ENCODE measurements at places on chromosomes 11 and 22.

DNA sequence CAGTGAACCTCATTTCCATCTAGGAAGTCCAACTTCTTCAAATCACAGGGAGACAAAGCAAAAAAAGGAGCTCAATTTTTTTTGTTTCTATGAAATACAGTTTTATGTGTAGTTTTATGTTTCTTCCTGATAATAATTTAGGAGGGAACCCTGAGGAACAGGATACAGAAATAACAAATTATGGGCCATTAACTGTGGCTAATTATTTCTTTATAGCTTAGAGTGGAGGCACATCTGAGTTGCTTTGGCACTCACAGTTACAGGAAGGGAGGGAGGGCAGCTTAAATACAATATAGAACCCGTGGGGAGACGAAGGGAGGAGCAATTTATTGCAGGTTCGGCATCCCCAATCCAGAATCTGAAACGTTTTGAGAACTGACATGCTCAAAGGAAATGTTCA lies 37.1 kb upstream of the HORMAD2 start:
- no peak for DNase-seq

DNA sequence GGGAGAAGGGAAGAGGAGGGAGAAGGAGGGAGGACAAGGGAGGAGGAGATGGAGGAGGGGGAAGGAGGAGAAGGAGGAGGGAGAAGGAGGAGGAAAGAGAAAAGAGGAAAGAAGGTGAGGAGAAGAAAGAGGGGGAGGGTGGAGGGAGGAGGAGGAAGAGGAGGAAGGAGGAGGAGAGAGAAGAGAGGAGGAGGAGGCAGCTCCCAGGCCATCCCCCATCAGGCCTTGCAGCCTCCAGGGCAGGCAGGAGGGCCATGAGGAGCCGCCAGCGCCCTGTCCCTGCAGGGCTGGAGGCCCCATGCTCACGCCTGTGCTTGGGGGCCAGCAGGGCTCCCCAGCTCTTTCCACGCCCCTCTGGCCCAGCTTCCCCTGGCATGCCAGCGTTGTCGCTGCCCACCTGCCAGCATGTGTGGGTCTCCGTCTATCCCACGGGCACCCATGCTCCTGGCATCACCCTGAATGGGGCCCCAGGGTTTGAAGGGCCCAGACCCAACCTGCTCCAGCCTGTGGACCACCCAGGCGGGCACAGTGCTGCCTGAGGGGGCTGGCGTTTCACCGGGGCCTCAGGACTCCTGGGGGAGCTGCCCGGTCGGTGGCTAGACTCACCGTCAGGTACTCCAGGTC lies 5.2 kb downstream of the TSPAN32 start:
- DNase-seq = no peak

DNA sequence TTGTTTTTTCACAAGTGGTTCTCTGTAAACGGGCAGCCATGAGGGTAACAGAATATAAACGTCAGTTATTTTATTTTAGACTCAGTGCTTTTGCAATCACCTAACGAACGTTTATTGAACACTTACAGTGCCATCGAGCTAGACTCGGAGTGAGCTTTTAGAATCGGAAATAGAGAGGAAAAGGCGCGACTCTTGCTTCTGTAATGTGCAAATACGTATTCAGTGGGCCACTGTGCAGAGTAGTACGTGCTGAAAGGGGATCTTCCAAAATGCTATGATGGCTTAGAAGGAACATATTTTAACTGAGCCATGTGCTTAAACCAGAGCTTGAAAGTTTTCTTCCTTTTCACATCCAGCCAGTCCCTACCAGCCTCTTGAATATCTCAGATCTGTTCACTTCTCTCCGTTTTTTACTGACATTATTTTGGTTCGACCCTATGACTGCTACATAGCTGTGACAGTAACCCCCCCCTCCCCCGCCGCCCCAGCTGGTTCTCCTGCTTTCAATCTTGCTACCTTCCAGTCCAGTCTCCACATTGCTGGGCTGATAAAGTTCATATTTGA lies 468 bp downstream of the DDIAS start:
- DNase-seq = no peak

GRCh38 chr22:37025500-37026070 lies 6.0 kb downstream of the MPST start:
- no peak for DNase-seq

- no peak for DNase-seq
Observed at GRCh38 chr22:26927821-26928220, 270.4 kb downstream of the MIAT start.

- DNase-seq = no peak
Observed at GRCh38 chr11:59226396-59226795, 13.7 kb upstream of the MPEG1 start.

- DNase-seq = no peak
Observed at GRCh38 chr11:23585416-23586104, 725.3 kb upstream of the CCDC179 start.

- DNase-seq = no peak
Observed at GRCh38 chr11:503179-503981, 3.7 kb downstream of the RNH1 start.

GRCh38 chr11:69539416-69540117 lies 58.1 kb downstream of the LINC01488 start:
- DNase-seq = no peak

DNA sequence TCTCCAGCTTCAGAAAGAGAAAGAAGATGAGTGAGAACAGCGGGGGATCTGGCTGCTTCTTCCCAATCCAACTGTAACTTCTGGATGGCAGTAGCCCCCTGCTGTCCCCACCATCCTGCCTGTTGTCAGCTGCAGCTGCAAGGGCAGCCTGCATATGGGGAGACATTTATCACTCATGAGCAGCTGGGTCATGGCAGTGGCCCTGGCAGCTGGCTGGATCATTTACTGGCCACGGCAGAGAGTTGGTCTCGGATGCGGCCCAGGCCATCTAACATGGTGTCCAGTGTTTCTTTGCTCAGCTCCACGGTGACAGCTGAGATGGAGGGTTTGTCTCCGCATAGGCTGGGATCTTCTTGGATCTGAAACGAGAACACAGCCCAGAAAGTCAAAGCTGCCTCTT lies 14.8 kb downstream of the COMMD9 start:
- no peak for DNase-seq

DNA sequence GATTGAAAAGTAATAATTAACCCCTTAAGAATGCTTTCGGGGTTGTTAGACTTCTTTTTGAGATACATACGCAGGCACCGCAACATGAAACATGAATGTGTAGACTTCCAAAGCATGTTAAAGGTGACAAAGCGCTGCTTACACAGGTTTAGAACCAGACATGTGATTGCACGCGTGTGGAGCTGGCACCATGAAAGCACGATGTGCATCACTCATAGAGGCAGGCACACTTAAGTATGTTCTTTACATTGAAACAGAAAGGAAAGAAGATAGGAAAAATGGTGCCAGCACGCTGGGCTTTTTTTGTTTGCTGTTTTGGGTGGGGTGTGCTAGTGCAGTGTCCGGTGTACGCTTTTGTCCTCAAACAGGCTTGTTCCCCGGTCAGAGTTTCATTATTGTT lies 83.6 kb upstream of the PPARA start:
- DNase-seq = no peak

DNA sequence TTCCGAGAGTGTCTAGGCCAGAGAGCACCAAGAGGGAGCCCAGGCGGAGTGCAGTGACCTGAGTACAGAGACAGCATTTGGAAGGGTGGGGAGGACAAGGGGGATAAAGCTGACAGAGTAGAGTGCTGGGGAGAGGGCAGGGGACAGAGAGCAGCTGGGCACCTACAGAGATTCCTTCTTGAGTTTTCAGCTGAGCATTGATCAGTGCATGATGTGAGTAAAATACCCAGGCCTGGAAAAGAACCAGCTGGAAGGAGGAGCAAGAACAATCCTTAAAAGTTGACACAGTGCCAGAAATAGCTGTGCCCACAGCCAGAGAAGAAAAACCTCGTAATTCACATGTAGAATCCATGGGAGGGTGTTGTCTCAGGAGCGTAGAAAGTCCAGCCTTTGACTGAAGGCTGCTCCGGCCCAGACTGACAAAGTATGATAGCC lies 33.9 kb upstream of the PANX2 start:
- no peak for DNase-seq

DNA sequence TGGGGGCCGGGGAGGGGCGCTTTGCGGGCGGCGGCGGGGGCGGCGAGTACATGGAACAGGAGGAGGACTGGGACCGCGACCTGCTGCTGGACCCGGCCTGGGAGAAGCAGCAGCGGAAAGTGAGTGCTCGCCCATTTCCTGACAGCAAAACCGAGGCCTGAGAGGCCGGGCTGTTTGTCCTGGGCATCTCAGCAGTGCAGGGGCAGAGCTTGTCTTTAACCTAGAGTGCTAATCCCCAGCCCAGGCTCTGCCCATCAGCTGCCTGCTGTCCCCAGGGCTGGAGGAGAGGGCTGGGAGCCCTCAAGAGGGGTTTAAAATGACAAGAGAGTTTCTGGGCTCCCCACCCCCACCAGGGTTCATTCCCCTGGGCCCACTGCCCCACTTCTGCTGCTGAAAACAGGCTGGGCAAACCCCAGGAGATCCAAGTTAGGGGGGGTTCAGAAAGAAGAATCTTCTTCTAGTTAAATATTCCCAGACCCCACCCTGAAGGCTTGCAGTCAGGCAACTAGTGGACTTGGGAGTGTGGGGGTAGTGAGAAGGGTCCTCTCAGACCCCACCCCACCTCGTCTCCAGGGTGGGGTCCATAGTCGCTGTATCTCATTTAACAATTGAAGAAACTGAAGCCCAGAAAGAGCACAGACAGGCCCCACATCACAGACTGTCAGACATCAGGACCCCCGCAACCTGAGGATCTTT lies 411 bp downstream of the ACTN3 start:
- no peak for DNase-seq

DNA sequence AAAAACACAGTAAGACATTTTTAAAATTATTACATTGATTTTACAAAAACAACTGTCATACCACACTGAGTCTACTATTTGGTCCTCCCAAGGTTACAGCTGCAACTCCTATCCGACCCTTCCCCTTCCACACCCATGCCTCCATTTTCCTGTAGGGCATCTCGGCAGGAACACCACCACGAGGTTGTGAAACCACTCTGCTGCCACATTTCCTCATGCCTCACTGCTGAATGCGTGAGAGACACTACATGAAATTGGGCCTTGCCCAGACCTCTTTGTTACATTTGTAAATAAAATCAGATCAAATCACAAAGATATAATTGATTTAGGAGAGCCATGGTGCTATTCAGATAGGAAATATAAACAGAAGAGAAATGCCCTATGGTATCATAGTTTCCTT lies 2.0 kb downstream of the ARHGAP32 start:
- DNase-seq = no peak

- no peak for DNase-seq
Observed at GRCh38 chr11:19874266-19874665, 161.6 kb downstream of the NAV2 start.

- no peak for DNase-seq
Observed at GRCh38 chr22:37145180-37146050, 4.3 kb downstream of the IL2RB start.

DNA sequence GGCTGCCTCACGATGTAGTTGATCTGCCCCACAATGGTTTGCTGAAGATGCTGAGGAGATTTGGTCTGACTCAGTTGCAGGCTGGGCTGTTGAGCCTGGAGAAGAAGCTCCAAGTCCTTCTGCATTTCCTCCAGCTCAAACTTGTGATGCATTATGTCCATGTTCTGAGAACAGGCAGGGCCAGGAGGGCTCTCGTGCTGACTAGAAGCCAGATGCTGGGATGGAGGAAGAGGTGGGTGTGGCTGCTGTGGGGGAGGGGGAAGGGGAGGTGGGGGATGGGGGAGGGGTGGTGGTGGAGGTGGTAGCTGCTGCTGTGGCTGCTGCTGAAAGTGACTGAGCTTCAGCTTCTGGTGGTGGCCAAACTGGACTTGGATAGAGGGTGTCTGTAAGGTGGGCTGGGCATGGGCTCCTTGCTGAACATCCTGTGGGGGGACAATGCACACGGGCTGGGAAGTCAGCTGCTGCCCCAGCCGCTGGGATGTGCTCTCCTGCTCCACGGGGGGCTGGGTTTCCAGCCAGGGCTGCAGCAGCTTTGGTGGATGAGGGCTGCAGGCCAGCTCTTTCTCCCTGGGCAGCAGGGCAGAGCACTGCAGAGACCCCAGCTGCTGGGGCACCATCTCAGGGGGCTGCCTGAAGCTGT lies 42.1 kb downstream of the TRIM66 start:
- no peak for DNase-seq

DNA sequence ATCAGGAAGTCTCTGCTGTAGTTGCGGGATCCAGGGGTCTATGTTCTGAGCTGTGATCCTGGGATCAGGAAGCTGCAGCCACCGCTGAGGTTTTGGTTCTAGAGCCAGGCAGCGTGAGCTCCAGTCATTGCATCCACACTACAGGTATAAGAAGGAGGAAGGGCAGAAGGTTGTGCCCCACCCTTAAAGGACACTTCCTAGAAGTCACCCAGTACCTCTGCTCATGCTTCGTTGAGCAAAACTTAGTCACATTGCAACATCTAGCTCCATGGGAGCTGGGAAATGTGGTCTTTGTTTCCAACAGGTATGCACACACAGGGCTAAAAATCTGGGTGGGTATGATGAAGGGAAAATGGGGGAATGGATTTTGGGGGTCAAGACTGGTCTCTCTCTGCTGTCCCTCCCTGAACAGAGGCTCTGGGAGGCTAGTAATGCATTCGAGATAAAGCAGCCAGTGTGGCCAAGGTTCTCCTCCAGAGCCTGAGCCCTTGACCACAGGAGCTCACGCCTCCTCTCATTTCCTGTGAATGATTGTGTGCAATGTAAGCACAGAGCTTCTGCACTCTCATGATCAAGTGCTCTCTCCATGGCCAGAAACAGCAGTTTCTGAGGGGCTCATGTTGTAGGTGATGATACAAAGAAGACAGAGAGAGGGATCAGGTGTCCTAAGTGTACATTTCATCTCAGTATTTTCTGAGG lies 86.8 kb upstream of the OR4B1 start:
- no peak for DNase-seq

DNA sequence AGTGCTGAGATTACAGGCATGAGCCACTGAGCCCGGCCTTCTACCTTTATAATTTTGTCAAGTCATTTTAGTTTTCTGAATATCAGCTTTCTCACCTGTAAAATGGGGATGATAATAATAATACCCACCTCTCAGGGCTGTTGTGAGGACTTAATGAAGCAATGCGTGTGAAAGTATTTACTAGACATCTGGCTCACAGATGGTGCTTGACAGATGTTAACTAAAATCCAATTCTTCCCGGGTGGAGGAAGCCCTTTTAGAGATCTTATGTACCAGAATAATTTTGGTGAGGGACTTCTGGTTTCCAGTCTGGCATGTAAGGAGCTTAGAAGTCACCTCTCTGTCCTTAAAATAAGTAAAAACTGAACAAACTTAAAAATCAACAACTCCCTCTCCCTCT lies 43.7 kb upstream of the NUP160 start:
- no peak for DNase-seq

GRCh38 chr11:100932474-100933100 lies 197.0 kb downstream of the PGR start:
- no peak for DNase-seq

DNA sequence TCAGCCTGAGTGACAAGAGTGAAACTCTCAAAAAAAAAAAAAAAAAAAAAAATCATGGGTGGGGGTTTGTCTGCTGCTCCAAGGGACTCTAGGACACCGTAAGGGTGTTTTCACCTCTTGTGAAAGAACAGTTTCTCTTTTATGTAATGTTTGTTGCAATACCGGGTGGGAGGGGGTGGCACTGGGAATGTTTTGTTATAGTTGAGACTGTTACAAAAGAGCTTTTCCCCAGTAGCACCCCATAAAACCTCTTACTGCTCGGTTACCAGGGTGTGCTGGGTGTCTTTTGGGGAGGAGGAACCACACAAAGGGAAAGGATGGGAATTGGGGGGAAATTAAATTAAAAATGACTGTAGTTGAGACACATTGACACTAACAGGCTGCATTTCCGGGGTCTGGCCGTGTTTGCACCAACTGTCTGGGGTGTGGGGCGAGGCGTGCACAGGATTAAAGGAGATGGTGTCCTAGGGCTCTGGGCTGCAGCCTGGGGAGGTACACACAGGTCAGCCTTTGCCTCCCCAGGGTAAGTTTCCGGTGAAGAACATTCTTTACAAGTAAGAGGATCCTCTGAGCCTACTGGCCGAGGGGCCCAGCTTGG lies 1.6 kb downstream of the NFAM1 start:
- DNase-seq = no peak

Data from stimulated activated CD4-positive, alpha-beta T cell treated with anti-CD3 and anti-CD28 coated beads, Interleukin-2, amount 100 ng/mL, for 24 hours (primary cell).